Stimulated activated CD4-positive, alpha-beta T cell treated with anti-CD3 and anti-CD28 coated beads, Interleukin-12 subunit alpha, Interleukin-12 subunit beta, amount 100 ng/mL, for 4 hours (primary cell): ENCODE measurements at places on chromosomes 7 and 10.
A peak's percentile ranks its signal among the peaks of the same experiment; 100 is the strongest.

GRCh38 chr7:50711271-50712175, 71.2 kb downstream of the GRB10 start:
- DNase-seq = no peak

DNA sequence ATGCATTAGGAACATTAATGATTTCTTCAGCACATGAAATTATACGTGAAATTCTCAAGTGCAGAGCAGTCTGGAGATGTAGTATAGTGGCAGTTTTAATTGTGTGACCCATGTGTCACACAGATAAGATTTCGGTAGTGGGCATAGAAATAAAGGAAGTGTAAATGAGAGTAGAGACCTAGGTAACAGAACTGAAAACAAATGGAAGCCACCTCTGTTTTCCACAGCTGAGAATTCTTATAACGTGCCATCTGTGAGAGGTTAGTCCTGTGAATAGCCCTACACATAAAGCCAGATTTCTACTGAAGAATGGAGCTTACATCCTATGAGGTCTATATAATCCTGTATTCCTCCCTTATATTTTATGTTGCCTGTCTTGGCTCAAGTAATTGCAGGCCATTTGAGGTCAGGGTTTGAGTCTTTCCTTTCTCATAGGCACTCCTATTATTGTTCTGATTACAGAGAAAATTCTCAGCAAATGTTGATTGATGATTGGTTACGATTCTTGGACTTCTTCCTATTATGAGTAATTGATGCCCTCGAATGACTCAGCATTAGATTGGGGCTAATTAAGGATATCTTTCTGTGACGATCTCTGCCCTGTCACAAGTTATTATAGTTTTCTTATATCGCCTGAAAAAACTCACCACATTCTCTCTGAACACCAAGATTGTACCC, 258.2 kb downstream of the KIF20B start:
- no peak for DNase-seq

DNA sequence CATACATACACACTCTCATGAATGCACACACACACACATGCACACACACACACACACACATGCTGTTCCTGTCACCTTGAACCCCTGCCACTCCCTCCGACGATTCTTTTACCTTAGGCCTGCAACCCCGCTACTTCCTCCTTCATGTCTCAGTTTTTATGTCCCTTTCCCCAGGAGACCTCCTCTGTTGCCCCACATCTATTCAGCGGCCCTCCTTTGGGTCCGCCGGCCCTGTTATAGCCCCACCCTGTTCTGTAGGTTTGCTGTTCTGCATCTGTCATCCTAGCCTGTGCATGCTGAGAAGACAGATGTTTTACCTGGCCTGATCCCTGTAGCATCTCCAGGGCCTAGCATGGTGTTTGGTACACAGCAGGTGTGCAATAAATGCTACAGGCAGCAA, 161.6 kb upstream of the PCBD1 start:
- no peak for DNase-seq

DNA sequence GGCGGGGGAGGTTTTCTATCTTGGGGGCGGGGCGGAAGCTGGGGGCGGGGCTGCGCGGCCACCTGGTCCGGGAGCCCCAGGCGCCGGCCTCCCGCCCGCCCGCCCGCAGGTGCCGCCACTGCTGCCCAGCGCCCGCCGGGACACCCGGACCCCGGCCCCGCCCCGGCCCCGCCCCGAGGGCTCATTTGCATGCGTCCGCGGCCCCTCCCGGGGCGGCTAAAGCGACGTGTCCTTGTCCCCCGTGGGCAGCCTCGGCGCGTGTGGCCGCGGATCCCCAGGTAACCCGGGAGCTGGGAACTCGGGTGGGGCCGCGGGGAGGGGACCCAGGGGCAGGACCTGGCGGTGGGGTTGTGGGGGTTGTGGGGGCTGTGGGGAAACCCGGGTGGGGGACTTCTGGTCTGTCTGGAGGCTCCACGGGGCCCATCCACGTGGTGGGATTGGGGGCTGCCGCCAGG, at the start of gene BHLHA15:
Gene BHLHA15 (plus strand): TSS at position 219 of the 455 bp plus-strand sequence. CDS start 871 bp downstream, outside the sequence.
- peak; percentile 28 for DNase-seq

DNA sequence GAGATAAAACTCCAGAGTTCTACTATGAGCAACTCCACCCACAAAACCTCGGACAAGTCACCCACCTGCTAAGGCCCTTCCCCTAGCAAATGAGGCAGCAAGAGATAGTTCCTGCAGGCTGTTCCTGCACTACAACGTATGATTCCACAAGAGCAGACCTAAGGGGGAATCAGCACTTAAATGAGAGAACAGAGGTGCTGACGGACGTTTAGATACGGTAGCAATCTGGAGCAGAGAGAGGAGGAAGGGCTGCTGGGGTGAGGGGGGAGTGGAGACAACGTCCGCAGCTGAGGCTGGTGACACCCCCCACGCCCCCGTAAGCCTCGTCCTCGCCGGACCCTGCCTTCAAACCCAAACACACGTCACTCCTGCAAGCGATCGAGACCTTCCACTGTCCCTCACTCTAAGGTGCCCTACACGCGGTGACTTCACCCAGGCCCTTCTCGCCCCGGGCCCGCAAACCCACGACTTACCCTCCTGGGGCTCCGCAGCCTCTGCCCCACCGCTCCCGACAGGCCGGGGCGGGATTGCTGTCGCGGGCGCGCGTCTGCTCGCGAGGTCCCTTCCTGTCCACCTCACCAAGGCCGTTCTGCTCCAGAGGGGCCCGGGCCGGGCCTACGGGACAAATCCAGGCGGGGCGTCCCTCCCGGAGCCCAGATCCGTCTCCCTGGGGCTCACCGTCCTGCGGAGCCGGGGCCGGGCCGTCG, 635 bp downstream of the ZNF12 start:
- peak; percentile 4 for DNase-seq

DNA sequence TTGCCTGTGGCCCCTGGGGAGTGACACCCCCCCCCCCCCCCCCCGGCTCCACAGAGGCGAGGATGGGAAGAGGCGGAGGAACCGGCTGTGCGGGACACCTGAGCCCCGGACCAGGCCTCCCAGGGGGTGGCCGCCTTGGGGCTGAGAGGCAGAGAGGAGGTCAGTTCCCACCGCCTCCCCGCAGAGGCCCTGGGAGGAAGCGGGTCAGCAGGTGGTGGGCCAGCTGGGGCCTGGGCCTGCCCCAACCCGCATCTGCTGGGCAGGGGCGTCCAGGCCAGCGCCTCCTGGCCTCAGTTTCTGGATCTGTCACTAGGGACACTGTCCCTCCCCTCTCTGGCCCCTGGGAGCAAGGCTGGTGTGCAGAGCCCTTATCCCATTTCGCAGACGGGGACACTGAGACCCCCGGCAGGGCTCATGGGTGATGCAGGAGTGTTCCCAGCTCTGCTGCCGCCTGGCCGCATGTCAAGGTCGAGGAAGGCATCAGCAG, 14.6 kb upstream of the LFNG start:
- DNase-seq = no peak

GRCh38 chr10:106795619-106796018, 368.9 kb downstream of the SORCS1 start:
- DNase-seq = no peak

- no peak for DNase-seq
Observed at GRCh38 chr7:149720372-149721083, 52.9 kb downstream of the ZNF467 start.
